Myocyte (in vitro differentiated cells): ENCODE measurements at places on chromosomes 1 and 21. TPM values are rescaled to one million over a fixed set of nuclear protein-coding genes. Genes with fewer than 3 reads are reported as not detected.
A peak's percentile ranks its signal among the peaks of the same experiment; 100 is the strongest.

GRCh38 chr1:87795615-87796337, 467.1 kb downstream of the LMO4 start:
- DNase-seq, result no peak

DNA sequence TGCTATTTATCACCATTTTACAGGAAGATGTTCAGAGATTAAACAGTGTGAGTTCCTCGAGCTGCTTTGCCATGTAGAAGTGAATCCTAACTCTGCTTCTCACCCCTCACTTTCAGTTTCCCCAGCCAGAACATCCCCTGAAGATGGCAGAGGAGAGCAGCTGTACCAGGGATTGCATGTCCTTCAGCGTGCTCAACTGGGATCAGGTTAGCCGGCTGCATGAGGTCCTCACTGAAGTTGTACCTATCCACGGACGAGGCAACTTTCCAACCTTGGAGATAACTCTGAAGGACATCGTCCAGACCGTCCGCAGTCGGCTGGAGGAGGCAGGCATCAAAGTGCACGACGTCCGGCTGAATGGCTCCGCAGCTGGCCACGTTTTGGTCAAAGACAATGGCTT, 16.9 kb downstream of the TENT5C start:
- DNase-seq, result peak; percentile 10

DNA sequence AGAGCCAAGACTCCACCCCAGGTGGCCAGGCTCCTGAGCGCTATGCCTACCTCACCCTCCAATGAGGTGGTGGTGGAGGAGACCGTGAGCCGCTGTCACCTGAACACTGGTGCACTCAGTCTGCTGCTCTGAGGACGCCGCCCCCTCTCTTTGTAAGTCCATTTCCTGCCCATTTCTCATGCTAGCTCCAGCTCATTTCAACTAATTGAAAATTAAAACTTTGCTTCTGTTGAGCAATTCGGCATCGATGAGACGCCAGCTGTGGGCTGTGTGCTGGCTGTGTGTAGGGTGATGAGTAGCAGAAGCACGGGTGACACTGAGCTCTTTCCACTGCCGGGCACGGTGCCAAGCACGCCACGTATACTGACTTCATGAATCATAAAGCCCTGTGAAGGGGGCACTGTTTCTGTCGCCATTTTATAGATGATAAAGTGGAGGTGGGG, 11.2 kb downstream of the TNFRSF1B start:
- DNase-seq, result peak; percentile 26

GRCh38 chr1:245345191-245345884, 190.6 kb downstream of the KIF26B start:
- no peak for DNase-seq

- no peak for DNase-seq
Measured at GRCh38 chr1:10629091-10629815, 154.5 kb downstream of the PEX14 start.

GRCh38 chr1:232743999-232744398, 61.2 kb upstream of the MAP10 start:
- DNase-seq, result no peak

DNA sequence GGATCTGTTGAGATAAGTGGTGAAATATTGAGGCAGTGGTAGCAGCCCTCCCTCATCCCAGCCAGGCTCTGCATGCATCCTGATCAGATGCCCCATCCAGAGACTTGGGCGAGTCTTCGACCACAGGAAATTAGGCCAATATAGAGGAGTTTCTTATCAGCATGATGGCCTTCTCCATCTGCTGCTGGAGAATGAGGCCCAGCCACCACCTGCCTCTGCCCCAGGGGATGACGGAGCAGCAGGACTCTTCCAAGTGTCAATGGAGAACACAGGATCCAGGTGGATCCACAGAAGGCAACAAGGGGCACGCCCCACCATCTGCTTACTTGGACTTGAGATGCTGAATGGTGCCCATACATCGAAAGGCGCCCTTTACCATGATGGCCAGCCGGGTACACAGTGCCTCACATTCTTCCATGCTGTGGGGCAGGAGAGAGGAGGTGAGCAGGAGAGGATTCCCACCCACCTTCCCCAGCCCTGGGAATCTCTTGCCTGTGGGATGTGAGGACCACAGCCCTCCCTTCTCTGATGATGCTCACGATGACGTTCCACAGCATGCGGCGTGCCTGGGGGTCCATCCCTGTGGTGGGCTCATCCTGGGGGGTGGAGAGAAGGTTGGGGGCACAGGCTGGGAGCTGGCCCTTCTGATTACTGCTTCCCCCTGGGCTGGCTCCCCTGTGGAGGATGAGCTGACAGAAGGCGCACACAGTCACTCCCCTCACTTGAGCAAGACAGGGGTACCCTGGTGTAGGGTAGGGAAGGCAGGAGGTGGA, 91.5 kb upstream of the GCLM start:
- no peak for DNase-seq

DNA sequence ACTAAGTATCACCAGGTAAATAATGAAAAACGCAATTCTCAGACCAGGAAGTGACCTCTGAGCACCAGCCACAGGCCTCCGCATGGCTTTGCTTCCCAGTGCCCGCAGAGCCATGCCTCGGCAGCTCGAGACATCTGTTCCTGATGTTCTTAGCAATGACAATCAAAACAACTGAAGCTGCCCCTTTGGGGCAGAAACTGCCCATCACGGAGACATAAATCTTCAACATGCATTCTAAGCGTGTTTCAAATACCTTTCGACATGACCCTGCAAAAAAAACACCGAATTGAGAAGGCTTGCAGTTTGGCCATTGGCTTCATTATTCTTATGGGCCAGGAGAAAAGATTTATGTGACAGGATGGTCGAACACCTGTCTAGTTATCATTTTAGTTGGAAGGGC, 5.8 kb upstream of the RAP1GAP start:
- no peak for DNase-seq

DNA sequence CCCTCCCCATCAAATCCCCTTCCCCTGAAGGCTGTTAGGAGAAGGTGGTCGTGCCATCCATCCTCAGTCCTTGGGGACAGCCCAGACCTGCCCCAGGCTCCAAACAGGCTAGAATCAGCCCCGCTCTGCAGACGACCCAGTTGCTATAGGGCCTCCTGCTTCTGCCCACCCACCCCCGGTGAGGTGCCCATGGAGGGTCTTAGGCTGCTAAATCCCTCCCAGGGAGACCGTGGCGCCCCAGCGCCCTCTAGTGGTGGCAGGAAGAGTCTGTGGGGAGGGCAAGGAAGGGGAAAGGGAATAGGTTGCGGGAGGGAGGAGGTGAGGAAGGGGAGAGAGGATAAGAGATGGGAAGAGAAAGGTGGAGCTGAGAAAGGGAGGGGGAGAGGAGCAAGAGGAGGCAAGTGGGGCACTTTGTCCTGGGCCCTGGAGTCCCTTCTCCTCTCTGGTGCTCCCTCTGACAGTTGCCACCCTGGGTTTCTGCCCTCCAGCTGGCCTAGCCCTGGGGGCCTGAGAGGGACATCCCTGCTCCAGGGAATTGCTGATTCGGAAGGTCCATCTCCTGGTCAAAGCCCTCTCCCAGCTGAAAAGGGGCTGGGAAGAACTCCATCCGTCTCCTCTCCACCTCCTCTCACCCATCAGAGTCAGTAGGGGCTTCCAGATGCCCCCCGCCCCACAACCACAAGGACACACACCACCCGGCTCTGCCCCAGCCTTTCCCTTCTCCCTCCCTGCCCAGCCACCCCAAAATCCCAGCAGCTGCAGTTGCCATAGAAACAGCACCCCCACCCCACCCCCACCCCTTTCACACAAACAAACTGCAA, 55.4 kb downstream of the CAMK2N1 start:
- DNase-seq, result peak; percentile 30

GRCh38 chr1:209710093-209710492, 5.4 kb downstream of the HSD11B1 start:
- DNase-seq, result no peak

DNA sequence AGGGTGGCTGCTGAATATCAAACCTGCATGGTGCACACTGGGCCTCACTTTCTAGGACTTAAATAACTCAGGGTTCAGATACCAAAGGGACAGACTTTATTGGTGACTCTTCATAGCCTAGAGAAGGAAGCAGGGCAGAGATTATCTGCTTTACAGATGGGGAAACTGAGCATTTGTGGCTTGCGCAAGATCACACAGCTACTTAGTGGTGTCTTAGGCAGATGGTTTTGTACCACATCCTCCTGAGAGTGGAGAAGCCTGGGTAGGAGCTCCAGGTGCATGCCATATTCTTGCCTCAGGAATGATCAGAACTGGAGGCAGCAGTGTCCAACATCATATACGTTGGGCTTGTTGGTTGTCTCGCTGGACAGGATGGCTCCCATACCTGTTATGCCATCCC, 6.8 kb upstream of the DPH2 start:
- DNase-seq, result no peak

Gene KCNAB2
- total RNA-seq, result 1.2 and 1.8 TPM in 2 replicates

Gene GJC2
- 0.26 and 0.80 TPM in 2 replicates for total RNA-seq

Gene HES2
- 12.5 and 24.4 TPM in 2 replicates for total RNA-seq

Gene DMRTA2
- 0.21 and 0.43 TPM in 2 replicates for total RNA-seq

Gene TMOD4
- 0.35 and 0.47 TPM in 2 replicates for total RNA-seq

Gene ETV3L
- total RNA-seq, result not detected in 2 replicates

Gene ZBTB8B
- total RNA-seq, result 0.03 and 0.16 TPM in 2 replicates
